Breast epithelium (tissue), 4 donors: ENCODE measurements at places on chromosomes 2 and 18. TPM values are rescaled to one million over a fixed set of nuclear protein-coding genes. Genes with fewer than 3 reads are reported as not detected.

The SLC39A10 gene
- total RNA-seq = 16.3 TPM

GRCh38 chr2:240956171-240956934 is 42.1 kb upstream of the SNED1 start:
- DNase-seq = peak; percentile 47

The CRYGC gene
- not detected for total RNA-seq

DNA sequence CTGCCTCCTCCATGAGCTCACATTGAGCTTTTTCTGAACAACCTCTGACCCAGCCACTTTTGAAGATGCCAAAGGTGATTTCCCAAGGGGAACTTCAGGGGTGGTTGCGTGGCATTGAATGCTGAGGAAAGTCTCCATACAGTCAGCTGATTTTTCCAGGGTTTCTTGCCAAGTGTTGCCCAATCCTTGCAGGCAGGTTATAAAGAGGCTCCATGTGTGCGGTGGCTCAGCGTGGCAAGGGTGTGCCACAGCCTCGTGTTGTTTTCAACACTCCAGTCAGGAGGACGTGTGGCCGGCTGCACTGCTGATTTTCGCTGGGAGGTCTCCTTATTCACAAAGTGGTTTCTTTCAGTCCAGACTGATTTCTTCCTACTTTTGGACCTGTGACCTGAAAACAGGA is 81.4 kb upstream of the GATA6 start:
- no peak for DNase-seq

DNA sequence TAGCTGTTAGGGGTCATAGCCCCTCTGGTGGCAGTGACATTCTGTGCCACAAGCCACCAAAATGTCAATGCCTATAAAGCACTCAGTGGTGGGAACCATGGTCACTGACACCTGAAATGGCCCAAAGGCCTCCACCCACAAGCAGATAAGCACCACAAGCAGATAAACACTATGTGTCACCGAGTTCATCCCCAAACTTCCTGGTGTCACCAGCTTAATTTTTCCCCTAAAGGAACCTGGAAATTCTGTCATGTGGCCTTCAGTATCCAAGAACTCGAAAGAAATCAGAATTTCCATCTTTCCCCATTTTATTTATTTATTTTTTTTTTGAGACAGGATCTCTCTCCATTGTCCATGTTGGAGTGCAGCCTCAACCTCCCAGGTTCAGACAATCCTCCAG is 3.6 kb upstream of the TPRKB start:
- DNase-seq = no peak

DNA sequence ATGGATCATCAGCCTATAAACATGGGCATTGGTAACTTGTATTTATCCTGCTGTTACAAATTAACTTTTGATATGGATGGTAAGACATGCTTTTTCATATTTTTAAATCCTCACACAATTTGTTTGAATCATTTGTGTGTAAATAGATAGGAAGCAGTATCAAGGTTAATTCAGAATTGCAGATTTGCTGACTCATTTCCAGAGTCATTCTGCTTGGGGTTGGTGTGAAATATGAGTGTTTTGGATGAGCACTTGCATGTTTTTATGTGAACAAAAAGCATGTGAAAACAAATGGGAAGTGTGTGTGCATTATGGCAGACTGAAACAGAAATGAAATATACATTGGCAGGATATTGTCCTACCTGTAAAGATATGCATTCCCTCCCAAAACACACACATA is 11.8 kb downstream of the CCDC85A start:
- DNase-seq = no peak

GRCh38 chr2:105746177-105747080 is 1.7 kb downstream of the NCK2 start:
- DNase-seq = peak; percentile 77

DNA sequence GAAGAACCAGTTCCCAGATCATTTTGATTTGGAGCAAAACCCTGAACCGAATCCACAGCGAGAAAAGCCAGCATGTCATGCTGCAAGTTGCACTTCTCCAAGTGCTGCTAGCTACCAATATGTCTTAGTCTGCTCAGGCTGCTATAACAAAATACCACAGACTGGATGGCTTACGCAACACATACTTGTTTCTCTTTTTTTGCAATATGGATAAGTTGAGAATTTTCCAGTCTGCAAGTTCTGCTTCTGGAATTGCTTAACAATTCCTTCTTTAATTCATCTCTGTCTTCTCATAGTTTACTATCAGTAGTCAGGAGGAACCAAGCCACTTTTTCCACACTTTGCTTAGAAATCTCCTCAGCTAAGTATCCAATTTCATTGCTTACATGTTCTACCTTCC is 105.9 kb upstream of the RBBP8 start:
- no peak for DNase-seq

The TXNDC2 gene
- 0.16 TPM for total RNA-seq
